ENCODE measurements at places on chromosomes 2 and 18.

GRCh38 chr2:2448178-2448577 is 117.1 kb upstream of the MYT1L start:
- DNase-seq, result no peak

- peak; percentile 44 for DNase-seq
These were observed 26.9 kb upstream of the KCTD1 start for GRCh38 chr18:26574958-26575864.

GRCh38 chr18:46950064-46950656 is 32.8 kb downstream of the KATNAL2 start:
- peak; percentile 58 for DNase-seq

GRCh38 chr2:2843969-2844548 is 513.0 kb upstream of the MYT1L start:
- peak; percentile 20 for DNase-seq

GRCh38 chr2:67393237-67393636 is 3.9 kb upstream of the ETAA1 start:
- DNase-seq, result no peak

- DNase-seq, result no peak
These were observed 28.1 kb downstream of the MRPL33 start for GRCh38 chr2:27799646-27800010.

GRCh38 chr2:39494784-39495251 is 57.7 kb upstream of the MAP4K3 start:
- no peak for DNase-seq

DNA sequence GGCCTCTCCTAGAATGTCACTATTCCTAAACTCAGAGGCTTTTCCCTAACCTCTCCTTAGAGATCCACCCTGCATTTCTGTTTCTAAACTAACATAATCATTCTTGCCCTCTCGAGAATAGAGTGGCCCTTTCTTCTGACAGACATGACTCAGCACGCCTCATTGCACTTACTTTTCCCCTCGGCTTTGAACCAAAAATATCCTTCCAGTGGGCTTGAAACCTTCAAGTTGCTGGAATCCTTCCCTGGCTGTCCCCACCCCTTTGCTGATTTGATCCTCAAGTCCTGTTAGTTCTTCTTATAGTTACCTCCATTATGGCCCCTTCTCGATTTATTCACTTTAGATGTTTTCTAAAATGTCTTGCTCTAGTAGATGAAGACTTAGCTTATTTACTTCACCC is 158.0 kb downstream of the LTBP1 start:
- DNase-seq, result no peak

DNA sequence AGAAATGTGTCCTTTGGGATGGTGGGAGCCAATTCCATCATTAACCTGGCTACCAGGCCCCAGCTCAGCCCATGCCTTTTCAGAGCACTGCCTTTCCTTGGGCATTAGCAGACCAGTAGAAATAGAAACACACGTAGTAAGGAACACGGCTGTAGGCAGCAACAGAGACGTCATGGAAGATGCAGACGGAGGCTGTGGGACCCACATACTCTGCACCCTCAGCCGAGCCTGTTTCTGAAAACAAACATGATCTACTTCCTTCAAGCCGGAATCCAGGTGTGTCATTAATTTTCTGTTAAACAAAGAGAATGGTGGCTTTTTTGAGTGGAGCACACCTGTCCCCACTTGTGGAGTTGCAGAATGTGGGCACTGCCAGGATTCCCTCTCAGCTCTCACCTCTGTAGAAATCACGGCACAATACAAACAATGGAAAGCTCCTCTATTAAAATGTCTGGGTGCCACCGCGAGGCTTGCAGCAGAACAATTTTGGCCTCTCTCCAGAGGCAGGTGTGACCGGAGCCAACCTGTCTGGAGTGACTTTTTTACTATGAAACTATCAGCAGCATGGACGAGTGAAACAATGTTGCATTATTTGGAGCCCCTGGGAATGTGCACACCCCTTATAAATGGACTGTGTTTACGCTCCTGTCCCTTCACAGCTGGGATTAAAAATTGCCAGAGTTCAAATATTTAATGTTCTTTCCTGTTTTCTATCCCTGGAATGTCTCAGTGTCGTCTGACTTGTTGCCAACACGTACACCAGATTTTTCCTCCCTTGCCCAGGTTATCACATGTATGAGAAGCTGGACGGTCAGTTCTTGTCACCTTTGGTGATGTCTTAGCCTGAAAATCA is 31.7 kb downstream of the SPP2 start:
- DNase-seq, result no peak

DNA sequence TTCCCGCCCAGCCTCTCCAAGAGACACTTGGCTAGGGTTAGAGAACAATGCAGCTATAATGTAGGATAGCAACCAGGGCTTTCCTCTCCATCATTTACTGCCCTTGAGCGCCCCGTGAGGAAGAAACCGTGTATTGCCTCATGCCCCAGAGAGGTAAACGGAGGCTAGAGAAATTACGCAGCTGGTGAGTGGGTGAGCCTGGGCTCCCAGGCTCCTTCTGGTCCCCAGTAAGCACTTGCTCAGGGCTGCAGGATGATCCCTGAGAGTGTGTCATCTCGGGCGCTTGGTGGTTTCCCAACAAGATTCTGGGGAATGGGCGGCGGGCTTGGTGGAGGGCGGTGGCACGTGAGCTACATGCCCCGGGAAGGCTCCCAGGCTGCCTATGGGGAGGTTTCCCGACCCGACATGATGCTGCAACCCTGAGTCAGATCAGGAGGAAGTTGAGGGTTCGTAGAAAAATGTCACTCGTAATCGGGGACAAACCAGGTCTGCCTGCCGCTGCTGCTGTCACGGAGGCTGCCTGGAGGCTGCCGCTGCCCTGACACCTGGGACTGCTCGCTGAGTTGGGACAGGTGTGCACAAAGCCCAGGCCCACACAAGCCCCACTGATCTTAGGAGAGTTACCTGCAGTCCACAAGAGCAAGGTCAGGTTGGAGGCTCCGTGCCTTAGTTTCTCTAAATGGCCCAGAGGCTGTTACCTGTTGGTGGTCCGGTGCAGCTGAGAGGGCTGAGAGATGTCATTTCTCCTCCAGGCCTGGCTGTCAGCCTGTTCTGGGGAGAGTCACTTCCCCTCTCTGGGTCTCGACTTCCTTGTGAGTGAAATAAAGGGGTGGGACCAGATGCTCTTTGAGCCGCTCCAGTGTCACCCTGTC is at the start of gene GPR55:
Gene GPR55, minus strand, starts transcription at position 773 of the 872 bp plus-strand sequence. CDS start 14,280 bp downstream, outside the sequence.
- DNase-seq, result peak; percentile 60

DNA sequence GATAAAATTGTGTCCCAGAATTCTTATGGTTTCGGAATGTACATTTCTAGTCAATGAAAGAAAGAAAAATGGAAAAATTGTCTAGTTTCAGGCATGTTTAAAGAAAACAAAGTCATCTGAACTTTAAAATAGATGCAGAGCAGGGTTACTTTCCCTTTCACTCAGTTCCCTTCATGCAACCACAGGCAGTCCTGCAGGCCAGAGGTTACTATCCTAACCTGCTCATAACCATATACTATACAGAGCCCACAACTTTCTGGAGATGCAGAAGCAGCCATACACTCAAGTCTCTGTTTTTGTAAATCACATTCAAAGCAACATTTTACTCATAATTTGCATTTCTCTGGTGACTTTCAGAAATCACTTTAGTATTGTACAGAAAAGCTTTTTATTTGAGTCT is 690.3 kb downstream of the MBD2 start:
- no peak for DNase-seq

GRCh38 chr18:29321561-29321960 is 1144.6 kb upstream of the CDH2 start:
- no peak for DNase-seq

DNA sequence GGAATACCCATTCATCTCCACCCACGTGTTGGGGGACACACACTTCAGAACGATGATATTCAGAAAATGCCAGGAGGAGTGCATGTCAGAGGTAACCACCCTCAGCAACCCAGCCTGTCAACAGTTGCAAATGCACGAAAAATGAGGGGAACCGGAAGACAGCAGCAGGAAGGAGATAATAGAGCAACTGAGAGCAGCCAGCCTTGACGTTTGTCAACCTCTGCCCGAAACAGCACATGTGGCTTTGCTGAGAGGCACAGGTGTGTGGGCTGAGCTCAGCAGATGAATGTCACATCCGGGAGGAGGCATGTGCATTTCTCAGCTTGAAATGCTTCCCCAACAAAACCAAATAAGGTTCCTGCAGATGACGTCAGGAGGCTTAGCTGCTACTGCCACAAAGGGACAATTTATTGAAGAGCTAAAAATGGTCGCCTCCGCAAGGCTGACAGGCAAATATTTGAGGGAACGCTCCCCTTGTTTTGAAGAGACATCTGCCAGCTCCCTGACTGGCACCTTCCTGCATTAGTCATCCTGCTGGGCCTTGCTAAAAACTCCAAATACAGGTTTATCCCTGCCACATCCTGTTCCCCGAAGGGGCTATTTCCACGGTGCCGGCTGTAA is 419.0 kb downstream of the NBAS start:
- peak; percentile 73 for DNase-seq
